ENCODE measurements at places on chromosomes 3 and 15.

DNA sequence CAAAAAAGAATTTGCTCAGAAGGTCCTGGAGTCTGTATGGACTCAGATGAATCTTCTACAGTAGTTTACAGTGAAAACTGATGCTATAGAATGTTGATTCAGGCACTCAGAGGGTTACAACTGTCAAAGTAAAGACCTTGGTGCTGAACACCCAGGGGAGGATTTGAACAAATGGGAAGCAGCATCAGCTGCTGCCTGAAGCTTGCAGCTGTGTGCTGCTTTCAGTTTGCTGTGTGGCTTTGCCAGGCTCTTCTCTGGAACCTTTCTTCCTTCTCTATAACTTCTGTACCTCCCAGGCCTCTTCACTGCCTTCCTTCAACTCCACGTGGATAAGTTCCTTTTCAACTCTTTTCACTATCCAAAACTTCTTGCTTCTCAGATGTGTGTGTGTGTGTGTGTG is 214.2 kb downstream of the GRM7 start:
- DNase-seq, result no peak

DNA sequence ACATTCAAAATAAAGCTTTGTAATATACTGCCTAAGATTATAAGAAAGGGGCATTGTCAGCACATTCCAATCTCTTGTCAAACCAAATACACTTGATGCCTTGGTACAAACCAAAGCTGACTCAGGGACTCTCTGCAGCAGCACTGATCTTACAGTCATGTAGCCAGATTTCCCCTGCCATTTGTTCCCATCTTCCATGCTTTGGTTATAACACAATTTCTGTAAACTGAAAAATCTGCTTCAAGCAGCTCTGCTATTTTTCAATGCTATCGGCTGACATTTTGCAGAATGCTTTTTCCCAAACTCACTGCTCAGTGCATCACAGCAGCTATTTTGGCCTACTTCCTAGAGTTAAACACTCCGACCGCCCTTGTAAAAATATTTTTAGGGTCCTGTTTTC is 18.2 kb downstream of the PLOD2 start:
- no peak for DNase-seq

DNA sequence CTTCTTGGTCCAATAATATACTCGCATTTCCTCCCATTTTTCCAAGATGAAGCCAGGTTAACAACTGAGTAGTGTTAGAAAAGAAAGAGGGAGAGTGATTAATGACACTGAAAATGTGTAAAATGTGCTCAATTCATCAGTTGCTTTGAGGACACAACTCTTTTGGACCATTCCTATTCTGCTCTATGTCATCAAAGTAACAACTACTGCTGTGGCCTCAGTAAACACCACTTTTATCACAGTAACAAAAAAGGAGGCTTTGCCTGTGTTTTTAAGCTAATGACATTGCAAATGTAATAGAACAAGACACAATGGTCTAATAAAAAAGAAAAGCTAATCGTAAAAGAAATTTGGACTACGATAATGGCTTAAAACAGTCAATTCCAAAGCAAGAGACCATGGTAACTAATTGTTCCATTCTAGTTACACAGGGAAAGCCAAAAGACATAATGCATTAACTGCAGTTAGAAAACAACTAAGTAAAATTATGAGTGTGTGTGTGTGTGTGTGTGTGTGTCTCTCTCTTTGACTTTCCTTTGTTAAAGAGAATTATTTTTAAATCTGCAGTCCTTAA is 221.1 kb downstream of the MAGI1 start:
- DNase-seq, result no peak

DNA sequence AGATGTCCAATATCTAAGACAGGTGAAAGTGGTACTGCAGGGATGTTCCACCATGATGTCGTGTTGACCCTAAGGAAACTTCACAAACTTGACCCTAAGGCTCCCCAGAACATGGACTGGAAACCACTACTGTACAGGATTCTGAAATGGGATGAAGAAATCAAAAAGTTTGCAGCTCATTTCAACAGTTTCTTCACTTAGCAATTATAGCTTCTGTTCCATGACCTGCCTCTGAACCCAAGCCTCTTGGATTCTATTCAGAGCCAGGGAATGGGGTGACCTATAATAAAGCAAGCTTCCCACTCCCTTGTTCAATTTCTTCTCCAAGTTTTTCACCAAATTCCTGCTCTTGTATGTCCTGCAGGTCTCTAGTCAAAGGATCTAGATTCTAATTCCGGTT is 40.7 kb downstream of the DUT start:
- DNase-seq, result no peak

DNA sequence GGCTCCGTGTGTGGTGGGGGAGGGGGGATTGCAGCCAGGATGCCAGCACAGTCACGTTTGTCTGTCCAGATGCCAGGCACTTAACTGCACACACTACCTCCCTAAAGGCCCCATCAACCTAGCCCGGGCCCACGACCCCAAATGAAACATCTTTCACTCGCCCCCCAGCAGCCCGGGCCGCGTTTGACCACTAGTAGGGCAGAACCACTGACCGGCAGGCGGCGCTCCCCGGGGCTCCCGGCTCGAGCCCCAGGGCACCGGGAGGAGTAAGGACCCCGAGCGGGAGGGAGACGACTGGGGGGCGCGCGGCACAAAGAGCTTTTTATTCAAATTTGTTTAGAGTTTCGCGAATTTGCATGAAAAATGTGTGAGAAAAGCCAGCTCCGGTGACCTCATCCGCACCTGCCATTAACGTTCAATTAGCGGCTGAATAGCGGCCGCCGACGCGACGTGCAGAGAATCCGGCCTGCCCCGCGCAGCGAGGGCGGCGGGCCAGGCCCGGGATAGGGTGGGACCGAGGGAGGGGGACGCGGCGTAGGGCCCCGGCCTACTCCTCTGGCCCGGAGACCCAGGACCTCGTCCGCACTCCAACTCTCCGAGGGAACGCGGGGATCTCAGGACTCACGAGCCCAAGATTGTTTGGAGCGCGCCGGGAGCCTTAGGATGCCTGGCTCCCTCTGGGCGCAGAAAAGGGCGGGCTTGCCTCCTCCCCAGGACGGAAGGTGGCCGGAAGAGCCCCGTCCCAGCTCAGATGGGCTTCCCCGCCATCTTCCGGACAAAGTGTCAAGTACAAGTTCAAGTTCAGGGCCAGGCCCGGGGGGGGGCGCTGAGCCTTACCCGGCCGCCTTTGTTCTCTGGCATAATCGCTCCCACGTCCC is 64.9 kb upstream of the POLG start:
- DNase-seq, result peak; percentile 36

DNA sequence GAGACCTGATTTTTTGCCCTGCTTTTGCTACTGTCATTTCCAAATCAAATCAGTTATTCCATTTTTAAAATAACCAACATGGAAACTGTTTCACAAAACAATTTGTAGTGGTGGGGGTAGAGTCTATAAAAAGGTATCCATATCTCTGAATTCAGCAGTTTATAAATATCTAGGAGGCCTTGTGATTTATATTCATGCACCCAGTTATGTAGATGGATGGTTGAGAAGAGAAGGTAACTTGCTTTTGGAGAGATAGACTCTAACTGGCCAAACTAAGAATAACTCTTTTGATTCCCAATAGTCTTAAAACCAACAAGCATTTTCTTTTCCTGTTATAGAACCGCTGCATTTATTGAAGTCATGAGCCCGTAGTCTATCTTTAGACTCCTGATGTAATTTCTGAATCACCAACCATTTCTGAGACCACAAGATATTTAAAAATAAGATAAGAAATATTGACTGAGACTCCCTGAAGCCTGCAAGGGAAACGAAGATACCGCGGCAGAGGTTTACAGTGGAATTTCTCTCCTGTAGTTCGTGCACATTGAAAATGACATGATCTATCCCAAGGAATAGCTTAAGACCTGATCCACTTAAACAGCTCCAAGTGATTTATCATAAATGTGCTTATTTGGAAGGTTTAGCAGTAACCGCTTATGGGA is 68.5 kb downstream of the SAMMSON start:
- no peak for DNase-seq

- DNase-seq, result no peak
These were observed 336.1 kb upstream of the RARB start for GRCh38 chr3:25091934-25092333.

- no peak for DNase-seq
These were observed 238.8 kb downstream of the PDCD6IP start for GRCh38 chr3:34037260-34037659.

DNA sequence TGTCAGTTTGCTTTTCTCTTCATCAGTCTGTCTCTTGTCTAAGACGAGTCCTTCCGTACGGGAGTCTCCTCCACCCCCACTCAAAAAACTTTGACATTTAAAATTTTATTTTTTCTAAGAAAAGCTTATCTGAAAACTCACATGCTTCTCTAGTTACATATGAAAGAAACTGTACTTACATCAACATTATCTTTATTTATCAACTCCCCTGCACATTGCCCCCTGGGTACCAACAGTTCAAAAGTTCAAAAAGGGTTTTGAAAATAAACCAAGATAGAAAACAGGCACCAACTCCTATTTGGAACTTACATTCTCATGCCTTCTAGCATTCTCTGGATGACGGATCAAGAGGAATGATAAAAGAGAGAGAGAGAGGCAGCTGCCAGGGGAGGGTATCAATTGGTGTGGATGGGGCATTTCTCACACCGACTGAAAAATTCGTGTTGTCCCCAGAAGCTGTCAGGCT is 182.5 kb downstream of the FOXP1 start:
- DNase-seq, result no peak

DNA sequence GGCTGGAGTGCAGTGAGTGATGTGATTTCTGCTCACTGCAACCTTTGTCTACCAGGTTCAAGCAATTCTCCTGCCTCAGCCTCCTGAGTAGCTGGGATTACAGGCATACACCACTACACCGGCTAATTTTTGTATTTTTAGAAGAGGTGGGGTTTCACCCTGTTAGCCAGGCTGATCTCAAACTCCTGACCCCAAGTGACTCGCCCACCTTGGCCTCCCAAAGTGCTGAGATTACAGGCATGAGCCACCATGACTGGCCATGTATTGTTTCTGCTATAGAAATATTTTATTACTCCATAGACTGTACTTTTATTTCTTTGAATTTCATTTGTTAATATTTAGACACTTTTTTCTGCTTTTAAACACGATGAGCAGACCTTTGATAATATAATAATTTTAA is 60.4 kb downstream of the GTF2E1 start:
- DNase-seq, result no peak

DNA sequence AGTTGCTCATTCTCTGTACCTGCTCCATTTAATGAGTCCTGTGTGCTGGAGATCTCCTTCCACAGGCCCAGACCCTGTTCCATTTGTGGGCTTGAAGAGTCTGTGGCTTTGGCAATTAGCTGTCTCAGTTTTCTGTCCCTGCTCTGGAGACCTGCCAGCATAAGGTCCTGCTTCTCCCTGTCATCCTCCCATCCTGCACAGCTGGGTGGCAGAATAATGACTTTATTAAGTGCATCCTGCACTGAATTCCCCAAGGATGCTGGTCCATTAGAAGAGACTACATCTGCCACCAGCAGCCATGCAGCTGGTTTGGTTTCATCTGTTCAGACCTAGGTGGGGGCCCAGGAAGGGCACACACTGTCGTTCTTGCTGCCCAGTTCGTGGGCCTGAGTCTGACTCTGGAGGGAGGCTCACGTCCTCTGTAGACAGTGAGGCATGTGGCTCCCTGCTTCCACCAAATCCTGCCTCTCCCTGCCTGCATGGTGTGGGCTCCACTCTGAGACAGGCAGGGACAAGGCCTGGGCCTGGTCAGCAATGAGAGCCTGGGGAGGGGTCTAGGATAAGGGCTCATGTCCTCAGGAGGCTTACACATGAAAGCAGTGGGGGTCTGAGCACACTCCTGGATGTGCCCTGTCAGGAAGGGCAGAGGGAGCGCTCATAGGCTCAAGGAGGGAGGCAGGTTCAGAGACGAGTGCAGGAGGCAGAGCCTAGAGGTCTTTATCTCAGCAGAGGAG is 78.4 kb upstream of the PRR23E start:
- DNase-seq, result no peak

GRCh38 chr3:15948388-15948787 is 150.6 kb upstream of the ANKRD28 start:
- DNase-seq, result peak; percentile 39

- peak; percentile 0 for DNase-seq
These were observed 35.2 kb downstream of the PYGO1 start for GRCh38 chr15:55552926-55553325.

DNA sequence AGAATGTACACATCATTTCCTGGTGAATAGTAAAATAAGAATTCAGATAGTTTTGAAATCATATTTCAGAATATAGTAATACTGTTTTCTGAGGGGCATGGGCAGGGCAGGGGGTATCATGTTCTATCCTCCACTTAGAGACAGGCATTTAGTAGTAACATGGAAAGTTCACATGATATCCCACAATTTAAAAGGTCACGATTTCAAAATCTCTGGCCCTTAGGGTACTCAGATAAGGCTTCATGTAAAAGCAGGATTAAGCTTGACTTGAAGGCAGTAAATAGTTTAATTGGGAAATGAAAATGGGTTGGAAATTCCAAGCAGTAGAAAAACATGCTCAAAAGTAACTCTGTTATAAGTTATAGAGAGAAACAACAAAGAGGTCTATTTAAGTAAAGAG is 353.2 kb upstream of the AGTR1 start:
- DNase-seq, result no peak

DNA sequence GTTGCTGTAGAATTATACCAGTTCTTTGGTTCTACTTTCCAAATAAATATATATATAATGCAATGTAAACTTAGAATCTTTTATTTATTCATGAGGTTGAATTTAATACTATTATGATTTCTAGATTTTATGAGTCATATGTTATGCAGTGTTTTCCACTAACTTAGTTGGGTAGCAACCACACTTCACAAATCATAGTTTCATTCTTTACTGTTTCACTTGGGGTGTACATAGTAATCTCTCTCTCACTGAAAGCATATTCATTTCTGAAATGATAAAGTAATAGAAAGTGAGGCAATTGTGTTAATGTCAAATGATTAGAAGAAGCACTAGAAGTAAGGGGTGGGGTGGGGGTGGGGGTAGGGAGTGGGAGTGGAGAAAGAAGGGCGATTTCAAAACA is 52.6 kb downstream of the IQCH start:
- DNase-seq, result no peak

DNA sequence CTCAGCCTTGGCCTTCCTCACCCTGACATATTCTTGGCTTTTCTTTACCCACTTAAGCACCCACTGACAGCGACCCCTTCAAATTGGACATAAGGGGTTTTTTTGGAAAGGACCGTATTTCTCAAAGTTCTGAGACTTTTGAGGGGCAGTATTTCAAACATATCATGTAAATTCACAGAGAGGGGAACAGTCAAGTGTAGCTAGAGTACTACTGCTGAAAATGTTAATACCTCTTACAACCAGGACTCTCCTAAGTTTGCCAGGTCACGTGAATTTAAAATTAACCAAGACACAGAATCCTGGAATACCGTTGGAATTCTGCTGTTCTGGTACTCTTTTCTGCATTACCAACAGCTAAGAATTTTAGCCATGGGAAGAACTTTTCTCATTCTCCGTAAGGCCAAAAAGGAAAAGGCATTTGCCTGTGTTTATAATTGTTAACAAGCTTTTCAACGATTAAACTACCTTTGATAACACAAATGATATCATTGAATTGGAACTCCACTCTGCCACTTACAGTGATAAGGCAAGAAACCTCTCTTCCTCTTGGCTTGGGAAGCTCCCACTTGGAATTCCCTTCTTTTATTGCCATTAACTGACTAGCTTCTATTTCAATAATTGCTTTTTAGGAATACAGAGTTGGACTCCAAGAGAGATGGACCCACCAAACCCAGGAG is 597 bp upstream of the GBE1 start:
- no peak for DNase-seq

Data from putamen (tissue), 1 donor.